ENCODE measurements at places on chromosomes 12 and 14. TPM values are rescaled to one million over a fixed set of nuclear protein-coding genes. Genes with fewer than 3 reads are reported as not detected.

The USP44 gene
- total RNA-seq, result under 0.01 TPM

The SOX5 gene
- total RNA-seq, result 5.1 TPM

The HOTAIR gene
- total RNA-seq, result 1.2 TPM

The UTP20 gene
- total RNA-seq, result 18.3 TPM

The EXOC3L4 gene
- not detected for total RNA-seq

The GPRC5D gene
- total RNA-seq, result not detected

The C12orf50 gene
- total RNA-seq, result not detected

- peak; percentile 4 for DNase-seq
Observed at GRCh38 chr12:53330671-53331070, 5.5 kb downstream of the SP7 start.

GRCh38 chr14:89254166-89254909, 162.7 kb downstream of the FOXN3 start:
- DNase-seq, result no peak

DNA sequence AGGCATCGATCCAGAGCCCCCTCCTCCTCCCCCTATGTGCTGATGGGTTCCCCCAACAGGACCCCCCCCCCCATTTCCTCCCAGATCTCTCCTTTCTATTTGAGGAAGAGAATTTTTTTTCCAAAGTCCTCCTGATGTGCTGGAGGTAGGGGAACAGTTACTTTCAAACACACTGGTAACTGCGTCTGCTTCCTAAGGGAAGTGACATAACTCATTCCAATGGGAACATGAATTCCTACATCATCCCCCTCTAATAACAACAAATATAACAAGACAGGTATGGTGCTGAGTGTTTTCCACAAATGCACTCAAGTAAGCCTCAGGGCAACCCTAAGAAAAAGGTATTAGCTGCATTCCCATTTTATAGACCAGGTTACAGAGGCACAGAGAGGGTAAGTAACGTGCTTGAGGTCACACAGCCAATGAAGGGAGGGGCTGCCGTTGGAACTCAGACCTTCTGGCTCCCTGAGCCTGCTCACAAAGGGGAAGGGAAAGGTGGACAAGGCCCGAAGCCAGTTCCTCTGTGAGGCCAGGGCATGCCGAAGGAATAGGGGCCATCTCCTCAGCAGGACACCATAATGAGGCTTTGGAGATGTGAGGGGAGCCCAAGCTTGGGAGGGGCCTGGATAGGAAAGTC, 121.1 kb upstream of the NCOR2 start:
- DNase-seq, result no peak

GRCh38 chr12:68667291-68667690, 19.5 kb upstream of the NUP107 start:
- no peak for DNase-seq

- no peak for DNase-seq
Observed at GRCh38 chr12:130764475-130765185, 48.5 kb upstream of the RIMBP2 start.

GRCh38 chr12:52658196-52658595, 6.2 kb upstream of the KRT2 start:
- DNase-seq, result no peak

DNA sequence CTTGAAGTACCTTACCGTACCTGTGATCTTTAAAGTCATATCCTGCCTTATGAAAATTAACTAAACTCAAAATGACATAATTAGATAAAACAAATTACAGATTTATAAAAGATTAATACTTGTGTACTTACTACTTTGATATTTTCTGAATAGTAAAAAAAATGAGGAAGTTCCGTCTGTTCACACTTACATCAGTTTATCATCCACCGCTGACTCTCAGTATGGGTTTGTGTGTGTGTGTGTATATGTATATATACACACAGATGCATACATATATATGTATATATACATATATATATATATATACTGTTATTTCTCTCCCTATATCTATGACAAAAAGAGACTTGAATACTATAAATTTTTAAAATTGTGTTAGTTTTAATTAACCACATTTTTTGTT, 65.0 kb upstream of the MON2 start:
- DNase-seq, result no peak

- peak; percentile 70 for DNase-seq
Observed at GRCh38 chr14:90555126-90556011, 158.5 kb downstream of the CALM1 start.

DNA sequence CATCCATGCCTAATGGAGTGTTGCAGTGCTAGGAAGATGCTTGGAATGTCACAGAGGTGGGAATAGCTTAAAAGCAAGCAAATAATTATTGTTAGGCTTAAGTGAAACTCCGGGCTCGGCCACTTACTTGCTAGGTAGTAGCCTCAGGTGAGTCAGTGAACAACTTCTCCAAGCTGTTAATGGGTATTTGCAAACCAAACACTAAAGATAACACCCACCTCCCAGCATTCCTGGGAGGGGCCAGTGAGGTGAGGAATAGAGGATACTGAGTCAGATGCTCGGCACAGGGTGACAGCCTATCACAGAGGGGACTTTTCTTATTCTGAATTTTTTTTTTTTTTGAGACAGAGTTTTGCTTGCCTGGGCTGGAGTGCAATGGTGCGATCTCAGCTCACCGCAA, 151.2 kb upstream of the RFLNA start:
- no peak for DNase-seq

GRCh38 chr12:128794661-128795529, 28.9 kb downstream of the SLC15A4 start:
- DNase-seq, result no peak

- peak; percentile 87 for DNase-seq
Observed at GRCh38 chr14:101561897-101562490, 699 bp downstream of the DIO3 start.

GRCh38 chr12:9648701-9649531, 20.6 kb upstream of the CLEC2D start:
- no peak for DNase-seq

DNA sequence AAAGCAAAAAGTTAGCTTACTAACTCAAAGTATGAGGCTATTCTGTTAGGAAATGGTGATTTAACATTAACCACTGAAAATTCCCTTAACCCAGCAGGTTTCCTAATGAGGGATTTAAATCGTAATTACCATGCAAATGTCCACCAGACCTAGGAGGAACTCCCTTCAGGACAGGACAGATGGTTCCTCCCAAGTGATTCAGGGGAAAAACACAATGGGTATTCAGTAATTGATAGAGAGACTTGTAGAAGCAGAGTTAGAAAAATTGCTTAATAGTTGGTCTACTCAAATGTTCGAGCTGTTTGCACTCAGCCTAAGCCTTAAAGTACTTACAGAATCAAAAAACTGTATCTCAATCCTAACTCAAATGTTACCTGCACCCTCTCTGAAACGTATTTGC, 21.6 kb downstream of the RERGL start:
- DNase-seq, result no peak

DNA sequence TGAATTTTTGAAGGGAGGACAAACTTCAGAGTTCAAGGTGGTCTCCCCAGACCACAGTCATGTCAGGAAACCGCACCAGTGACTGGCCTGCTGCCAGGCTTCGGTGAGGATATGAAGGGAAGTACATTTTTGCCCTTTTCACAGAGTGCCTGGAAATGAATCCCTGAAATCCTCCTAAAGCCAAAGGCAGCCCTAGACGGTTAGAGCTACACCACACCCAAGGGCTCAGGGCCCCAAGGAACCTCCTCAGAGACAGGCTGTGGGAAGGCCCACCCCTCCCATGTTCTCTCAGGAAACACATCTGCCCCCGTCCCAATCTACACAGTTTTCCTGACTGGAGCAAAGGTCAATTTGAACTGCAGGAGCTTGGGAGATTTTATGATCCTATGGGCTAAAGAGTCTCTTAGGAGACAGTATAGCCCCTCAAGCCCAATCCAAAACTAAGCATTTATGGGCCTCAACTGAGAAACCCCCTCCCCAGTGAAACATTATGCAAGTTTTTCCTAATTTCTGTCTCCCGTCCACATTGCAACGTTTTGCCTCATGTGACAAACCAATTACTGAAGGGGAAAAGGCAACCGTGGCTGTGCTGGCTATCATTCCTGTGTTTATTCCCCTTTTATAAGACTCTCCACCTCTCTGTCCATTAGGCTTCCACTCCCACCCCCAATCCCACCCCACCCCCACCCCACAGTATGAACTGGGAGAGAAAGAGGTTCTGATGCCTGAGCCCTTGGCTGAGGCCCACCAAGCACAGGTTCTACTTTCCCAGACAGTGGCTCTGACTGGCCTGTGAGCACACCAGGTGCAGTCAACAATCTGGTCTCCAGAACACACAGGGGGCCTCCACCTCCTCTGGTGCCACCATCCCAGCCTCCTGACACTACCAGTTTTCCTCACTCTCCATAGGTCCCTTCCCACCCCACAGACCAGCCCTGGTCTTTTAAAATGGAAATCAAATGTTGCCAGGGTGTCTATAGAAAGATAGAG, 9.6 kb upstream of the RNASE1 start:
- DNase-seq, result peak; percentile 76

- DNase-seq, result no peak
Observed at GRCh38 chr12:122884860-122885259, 11.1 kb downstream of the VPS37B start.

DNA sequence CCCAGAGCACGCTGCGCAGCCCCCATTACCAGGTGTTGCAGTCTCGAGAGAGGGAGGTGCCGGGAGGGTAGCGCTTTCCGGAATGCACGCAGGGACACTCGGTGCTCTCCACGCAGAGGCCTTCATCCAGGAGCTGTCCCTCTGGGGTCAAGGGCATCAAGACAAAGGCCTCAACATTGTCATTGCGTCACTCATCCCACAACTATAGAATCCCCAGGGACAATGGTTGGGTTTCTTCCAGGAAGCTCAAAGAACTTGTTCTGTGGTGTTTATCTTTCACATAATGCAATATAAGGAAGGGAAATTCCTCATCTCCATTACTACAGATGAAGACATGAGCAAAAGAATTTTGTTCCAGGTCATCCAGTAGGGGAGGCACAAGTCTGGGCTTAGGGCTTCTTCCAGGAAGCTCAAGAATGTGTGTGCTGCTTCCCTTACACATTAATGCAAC, 52.1 kb downstream of the VWF start:
- DNase-seq, result peak; percentile 94

DNA sequence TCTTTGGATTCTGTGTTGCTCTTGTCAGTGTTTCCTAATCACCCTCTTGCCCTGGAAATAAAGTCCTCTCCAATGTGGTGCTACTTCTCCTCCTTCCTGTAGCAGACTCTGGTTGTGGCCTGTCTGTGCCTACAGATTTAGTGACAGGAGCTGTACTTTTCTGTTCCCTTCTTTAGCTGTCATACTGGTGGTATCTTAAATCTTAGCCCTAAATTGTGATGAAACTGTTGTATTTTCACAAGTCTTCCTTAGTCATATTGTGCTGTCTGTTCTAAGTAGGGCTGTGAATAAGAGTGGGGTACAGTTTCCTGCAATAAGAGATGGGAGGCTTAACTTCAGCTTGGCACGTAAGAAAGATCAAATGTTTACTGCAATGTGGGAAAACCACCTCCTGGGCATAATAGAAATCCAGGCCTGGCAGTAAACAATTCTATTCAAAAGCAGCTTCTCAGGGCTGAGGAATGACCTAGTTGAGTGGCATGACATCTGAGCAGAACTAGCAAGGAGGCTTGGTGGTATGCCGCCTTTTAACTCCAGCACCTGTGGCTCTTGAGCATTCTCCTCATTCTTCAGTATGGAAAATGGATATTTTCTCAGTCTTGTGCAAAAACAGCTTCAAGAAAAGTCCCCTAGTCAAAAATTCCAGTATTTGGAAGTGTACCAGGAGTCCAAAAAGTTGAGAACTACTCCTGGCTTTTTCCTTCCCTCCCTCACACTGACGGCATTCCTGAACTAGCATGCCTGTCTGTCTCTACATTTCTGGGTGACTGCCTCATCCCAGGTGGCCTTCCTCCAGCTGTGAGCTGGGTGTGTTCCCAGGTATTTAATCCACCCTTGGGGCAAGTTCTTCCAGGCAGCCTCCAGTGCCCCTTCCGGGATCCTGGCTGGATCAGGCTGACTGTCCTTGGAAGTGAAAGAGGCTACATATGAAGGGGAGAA, 19.5 kb downstream of the ANO6 start:
- DNase-seq, result no peak

- no peak for DNase-seq
Observed at GRCh38 chr14:71527838-71528237, 404.4 kb upstream of the RGS6 start.

GRCh38 chr14:55297611-55298499, 26.6 kb downstream of the FBXO34 start:
- DNase-seq, result peak; percentile 72

DNA sequence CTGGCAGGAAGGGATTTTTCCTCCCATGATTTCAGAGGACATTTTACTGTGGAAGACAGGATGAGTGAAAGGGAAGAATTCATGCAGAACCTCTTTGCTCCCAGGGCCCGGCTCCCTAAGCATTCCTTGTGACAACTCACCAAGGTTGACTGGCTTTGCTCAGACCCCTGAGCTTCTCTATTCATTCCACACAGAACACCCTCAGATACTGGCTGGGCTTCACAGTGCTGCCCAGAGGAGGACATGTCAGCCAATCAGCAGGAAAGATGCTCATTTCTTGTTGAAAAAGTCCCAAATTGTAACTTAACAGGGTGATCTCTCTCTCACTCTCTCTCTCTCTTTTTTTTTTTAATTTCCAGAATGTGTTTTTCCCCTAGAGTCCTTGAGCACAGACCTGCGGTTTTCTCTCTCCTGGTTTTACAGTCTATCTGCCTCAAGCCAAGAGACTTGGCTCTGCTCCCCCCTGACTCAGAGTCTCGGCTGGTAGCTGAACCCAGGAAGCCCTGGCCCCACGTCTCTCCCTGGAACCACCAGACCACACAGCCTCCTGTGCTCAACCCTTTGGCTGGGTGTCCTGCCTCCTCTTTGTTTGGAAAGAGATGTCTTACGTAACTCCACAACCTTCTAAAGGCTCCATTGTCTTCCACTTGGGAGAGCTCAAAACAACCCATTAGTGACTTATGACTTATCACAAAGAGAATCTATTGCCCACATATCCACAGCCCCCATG, 43.9 kb downstream of the SSPN start:
- DNase-seq, result peak; percentile 89
